ENCODE measurements at places on chromosomes 5 and 9.

- no peak for DNase-seq
These were observed 497.0 kb upstream of the GRAMD2B start for GRCh38 chr5:125926172-125926571.

- DNase-seq = no peak
These were observed 13.1 kb upstream of the TENT4A start for GRCh38 chr5:6700074-6700684.

- no peak for DNase-seq
These were observed 85.8 kb upstream of the PHYKPL start for GRCh38 chr5:178318382-178318781.

- no peak for DNase-seq
These were observed 76.5 kb upstream of the SARDH start for GRCh38 chr9:133814586-133815208.

DNA sequence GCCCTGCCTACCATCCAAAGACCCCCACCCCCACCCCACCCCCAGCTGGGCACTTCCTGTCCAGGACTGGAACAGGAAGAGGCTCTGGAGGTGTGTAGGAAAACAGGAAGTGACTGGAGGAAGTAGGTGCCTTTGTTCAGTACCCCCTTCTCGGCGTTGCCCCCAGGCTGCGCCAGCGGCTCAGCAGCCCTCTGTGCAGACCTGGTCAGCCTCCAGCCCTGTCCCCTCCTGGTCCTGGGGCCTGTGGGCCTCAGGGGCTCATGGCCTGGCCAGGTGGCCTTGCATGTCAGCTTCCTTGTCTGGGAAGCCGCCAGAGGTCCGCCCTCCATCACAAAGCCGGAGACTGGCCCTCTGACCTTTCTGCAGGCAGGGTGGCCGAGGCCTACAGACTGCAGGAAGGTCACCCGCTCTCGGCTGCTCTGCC lies 26.0 kb downstream of the FLT4 start:
- DNase-seq = no peak

DNA sequence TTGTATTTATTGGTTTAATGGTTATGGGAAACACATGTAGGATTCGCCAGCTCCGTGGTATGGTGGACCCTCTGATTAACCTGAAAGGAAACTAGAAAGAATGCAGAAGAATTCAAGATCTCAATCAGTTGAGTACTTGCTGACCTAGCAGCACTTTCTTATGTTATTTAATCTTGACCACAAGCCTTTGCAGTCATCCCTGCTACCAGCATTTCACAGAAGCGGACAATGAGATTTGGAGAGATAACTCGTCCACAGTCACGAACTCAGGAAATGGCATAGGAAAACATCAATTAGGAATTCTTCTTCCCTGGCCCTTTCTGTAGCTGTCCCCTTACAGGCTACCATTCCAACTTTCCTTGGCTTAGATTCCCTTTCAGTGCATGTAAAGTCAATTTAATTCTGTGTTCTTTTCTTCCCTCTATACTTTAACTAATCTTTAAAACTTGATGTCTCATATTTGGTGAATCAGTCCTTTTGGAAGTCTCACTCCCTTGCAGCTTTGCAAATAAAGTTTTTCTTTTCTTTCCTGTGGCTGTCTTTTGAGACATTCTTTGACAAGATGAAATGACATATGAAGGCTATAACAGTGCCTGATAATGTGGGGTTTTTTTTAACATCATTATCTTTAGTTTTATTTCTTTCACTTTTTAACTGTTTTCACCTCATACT lies 1.3 kb upstream of the SLC44A1 start:
- no peak for DNase-seq

DNA sequence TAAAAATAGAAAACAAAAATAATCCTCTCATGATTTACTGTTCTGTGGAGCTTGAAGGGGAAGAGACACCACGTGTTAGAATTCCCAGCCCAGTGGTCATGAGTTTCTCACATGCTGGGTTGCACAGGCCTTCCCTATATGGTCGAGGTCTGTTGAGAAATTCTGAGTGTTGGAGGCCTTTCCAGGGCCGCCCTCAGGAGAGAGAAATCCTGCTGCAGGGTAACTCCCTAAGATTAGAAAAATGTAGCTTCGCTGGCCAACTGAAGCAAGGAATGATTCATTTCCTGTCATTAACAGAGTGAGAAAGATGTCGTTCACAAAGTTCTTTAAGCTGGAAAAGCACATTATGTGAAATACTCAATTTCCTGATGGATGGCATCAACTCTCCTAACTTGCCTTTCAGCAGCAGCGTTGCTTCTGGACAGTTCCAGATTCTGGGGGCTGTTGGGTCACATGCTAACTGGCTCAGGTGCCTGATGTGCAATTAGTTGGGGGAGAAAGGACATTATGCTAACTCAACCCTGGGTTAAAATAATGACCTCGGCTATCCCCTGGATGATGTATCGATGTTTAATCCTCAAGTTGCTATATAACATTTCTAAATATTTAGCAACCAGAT lies 104.8 kb upstream of the CD180 start:
- no peak for DNase-seq

DNA sequence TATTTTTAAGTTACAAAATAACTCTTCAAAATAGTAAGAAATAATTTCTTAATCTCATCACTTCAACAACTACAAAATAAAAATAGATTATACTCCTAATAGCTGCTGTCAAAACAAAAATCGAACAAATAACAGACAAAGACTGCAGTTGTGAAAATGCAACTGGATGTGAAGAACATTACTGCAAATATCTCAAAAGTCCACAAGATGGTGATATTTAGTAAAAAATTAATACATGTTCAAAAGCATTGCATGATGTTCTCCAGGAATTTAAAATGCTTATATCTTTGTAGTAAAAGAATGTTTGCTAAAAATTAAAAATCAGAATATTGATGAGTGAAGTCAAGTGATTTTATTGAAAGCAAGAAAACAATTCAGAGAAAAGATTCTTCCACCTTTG lies 66.2 kb downstream of the MPDZ start:
- DNase-seq = no peak

DNA sequence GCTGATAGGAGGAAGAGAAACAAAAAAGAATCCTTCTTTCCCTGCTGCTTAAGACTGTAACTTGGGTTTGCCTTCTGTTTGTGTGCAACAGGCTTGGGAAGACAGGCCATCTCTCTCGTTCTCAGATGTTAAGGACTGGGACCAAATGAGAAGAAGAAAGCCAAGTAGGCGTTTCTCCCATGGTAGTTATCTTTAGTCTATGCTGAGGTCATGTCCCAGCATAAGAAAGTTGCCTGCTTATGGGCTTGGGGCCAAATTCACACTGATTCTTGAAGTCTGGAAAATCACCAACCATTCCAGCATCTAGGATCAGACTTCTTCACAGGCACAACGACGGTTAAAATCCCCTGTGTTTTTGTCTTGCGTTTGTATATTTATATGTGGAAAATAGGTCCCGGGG lies 44.2 kb upstream of the PALM2AKAP2 start:
- DNase-seq = no peak

GRCh38 chr5:95715799-95716461 lies 15.2 kb upstream of the RHOBTB3 start:
- DNase-seq = no peak

DNA sequence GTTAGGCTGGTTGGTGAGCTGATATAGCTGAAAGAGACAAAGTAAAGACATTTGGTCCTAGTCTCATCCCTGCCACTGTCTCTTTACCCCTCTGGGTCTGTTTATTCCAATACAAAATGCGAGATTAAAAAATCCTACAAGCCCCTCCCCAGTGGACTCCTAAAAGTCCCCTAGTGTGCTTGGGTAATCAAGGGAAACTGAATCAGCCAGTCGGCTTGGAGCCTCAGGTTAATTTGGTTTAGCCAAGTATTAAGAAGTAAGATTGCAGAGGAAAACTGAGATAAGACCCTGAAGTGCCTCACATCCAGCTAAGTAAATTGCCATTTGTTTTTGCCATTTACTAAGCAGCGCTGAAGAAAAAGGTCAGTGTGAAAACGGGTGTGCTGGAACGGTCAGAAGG lies 10.4 kb downstream of the NIM1K start:
- DNase-seq = no peak

GRCh38 chr5:160280384-160281095 lies 31.8 kb downstream of the CCNJL start:
- DNase-seq = no peak

DNA sequence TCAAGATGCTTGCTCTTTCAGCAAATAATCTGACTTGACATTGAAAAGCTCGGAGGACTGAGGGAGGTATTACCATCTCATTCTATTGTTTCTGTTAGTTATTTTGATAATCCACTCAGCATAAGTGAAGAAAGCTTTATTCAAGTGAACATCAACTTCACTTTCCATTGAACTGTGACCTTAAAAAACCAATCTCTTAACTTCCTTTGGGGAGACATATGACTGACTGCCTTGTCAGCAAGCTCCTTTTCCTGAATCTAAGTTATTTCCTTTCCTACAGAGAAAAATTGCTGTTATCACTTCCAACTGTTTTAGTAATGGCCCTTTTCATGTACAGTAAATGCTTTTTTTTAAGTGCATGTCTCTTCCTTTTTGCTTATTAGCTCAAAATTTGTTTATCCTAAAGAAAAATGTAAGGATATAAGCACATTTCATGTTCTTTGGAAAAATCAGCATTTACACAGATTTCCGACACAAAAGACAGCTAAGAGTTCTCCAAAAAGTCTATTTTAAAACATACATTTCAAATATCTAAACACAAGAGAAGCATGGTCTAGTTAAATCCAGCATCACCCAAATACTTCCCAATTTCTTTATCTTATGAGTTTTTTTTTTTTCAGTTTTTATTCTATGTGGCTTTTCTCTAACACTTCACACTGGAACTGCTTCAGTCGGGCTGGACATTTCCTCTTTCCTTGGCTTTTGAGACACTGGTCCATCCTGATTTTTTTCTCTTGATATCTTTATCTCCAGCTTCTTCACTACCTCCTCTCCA lies 117.9 kb upstream of the DAB2 start:
- DNase-seq = no peak

- DNase-seq = no peak
These were observed 94.0 kb downstream of the COL23A1 start for GRCh38 chr5:178496214-178496613.

DNA sequence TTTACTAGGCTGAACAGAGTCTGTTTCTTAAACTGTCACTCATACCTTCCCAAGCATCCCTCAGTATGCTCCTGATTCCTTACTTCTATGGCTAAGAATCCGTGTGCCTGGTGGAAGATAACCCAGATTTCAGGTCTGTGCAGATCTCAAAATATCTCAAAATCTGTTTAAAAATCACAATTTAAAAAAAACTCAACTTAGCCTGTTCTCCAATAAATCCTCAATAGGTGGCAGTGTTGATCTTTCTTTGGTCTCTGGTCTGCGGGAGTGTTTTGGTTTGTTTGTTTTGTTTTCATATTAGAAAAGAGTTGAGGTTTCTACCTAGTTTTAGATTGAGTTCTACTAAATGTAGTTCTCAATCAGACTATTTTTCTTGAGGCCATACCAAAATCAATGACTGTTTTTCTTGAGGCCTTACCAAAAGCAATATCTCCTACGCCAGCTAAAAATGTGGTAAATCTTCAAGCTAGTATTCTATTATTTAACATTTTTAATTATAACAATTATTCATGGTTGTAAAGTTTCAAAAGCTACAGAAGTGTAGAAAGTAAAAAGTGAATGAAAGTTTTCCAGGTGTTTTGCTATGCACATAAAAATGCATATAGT lies 57.9 kb downstream of the TGFBR1 start:
- DNase-seq = no peak

DNA sequence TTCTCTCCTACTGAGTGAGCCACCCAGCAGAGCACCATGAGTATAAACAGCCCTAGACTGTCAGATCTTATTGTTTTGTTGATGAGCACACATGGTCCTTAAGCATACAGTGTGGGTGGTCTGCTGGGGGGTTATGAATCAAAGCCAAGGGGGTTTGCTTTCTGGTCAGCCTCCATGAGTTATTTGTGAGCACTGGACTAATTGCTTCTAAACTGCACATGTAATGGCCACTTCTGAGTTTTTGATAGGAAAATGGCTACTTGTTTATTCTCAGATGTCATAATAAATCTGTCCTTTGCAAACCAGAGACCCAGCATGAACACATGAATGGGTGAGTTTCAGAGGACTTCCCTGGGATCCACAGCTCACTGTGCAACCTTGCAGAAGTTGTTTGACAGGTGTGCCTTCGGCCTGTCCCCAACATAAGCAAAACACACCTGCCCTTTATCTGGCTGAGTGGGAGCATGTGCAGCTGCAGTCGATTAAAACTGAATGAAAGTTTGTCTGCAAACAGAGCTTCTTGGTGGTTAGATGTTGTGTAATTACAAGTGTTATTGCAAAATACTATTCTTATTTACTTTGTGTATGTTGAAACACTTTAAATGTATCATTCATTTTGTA lies 35.9 kb downstream of the MAMDC2 start:
- DNase-seq = no peak

- no peak for DNase-seq
These were observed 56.8 kb upstream of the SYNPO start for GRCh38 chr5:150583541-150584225.

Measured in activated CD8-positive, alpha-beta memory T cell treated with anti-CD3 and anti-CD28 coated beads for 1 hour (primary cell).